Activated CD8-positive, alpha-beta memory T cell treated with anti-CD3 and anti-CD28 coated beads, Interleukin-2, amount 50 U/mL, for 48 hours (primary cell): ENCODE measurements at places on chromosomes 12 and 14.

DNA sequence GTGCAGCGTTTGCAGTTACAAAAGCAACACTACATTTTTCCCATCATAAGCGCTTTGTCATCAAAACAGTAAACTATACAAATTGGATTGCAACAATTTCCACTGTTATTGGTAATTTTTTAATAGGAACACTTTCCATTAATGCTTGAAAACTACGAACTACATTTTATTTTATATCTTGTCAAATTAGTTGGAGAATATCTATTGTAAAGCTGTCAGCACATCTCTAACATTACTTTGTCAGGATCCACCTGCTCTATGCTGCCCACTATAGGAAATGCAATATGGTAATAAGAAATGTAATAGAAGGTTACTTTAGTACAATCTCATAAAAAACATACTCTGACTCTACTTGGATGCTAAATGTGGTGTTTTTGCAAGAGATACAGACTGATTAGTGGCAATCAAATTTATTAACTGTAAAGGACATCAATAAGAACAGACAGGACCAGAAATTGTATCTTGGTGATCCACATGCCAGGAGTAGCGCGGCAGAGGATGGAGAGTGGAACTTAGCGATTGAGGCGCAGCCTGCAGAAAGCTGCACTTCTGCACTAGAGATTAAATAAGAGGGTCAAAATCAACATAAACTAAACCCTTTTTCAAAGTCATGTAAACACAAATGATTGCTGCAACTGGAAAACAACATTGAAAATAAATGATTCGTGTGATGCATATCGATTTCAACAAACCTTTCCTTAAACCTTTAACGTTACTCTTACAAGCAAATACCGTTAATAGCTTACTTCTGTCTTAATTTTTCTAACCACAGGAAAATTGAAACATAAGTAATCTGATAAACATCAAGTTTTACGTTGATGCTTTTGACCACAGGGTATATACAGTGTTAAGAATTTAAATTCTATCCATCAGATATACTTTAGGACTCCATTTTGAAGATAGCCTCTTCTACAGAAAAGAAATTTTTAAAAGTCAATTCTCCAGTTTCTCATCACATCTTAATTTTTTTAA is 3.6 kb upstream of the ARID2 start:
- no peak for DNase-seq

GRCh38 chr14:33163109-33163508 is 224.4 kb downstream of the NPAS3 start:
- no peak for DNase-seq

- DNase-seq = peak; percentile 86
Observed at GRCh38 chr14:60247994-60248696, 876 bp upstream of the PPM1A start.

- no peak for DNase-seq
Observed at GRCh38 chr12:92876496-92876895, 52.6 kb downstream of the EEA1 start.

GRCh38 chr12:53676656-53677015 is 753 bp upstream of the ATP5MC2 start:
- peak; percentile 74 for DNase-seq

DNA sequence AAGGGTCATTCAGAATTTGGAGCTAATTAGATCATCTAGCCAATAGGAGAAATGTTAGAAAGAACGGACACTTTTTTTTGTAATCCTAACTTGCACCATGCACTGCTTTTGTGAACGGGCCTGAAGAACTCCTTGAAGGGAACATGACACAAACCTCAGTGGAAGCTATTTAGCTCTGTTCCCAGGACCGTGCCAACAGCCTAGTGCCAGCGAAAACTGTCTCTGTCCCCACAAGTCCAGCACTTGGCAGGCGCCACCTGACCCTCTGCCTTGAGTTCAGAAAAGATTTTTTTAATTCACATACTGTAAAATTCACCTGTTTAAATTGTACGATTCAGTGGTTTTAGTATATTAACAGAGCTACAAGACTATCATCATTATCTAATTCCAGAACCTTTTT is 31.3 kb upstream of the KCNA5 start:
- no peak for DNase-seq

DNA sequence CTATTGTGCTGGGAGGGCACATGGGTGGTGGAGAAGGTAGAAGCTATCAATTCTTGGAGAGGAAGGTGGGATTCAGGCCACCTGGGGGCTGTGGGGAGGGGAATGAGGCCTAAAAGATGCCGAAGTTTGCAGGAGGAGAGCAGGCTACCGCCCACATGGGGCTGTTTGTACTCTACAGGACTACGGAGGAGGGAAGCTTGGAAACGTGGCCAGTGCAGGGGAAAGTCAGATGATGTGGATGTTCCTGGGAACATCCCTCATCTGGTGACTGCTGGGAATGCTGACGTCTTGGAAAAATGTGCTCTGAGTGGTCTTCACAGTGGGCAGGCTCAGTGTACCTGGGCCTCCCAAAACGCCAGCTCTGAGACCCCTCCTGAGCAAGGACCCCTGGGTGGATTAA is 78.5 kb downstream of the TNFAIP2 start:
- no peak for DNase-seq

- DNase-seq = no peak
Observed at GRCh38 chr12:89379839-89380467, 27.7 kb upstream of the DUSP6 start.

DNA sequence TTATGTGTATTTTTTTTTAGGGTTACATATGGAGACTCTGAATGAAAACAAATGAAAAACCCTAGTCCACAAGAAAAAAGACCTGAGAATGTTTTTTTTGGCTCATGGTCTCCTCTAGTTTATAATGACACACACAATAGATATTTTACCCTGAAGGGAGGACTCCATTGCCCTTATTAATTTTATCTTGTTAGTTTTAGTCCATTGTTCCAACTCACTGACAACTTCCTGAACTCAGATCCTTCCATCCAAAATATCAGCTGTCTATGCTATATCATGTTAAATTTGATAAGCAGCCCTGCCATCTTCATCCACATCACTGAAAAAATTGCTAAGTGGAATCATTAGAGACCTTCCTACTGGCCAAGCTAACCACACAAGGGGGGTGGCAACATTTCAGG is 232.1 kb downstream of the MON2 start:
- no peak for DNase-seq

DNA sequence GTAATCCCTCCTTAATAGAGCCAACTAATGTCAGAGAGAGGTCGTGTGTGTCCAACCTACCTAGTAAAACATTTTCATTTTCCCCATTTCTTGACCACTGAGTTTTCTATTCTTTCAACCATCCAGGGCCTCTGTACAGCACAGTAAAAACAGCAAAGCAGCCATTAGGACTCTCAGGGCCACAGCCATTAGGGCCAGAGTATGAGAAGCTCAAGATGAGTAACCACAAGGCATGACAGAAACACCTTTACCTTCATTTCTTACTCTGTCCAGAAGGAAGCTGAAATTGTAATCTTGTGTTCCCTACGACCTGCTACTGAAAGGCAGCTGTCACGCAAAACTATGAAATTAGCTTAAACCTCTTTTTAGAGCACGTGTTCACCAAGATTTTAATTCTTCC is 2.3 kb downstream of the SPPL3 start:
- no peak for DNase-seq

- DNase-seq = no peak
Observed at GRCh38 chr12:12157424-12157823, 86.7 kb downstream of the BCL2L14 start.

GRCh38 chr14:53209370-53209769 is 56.2 kb upstream of the DDHD1 start:
- DNase-seq = no peak

DNA sequence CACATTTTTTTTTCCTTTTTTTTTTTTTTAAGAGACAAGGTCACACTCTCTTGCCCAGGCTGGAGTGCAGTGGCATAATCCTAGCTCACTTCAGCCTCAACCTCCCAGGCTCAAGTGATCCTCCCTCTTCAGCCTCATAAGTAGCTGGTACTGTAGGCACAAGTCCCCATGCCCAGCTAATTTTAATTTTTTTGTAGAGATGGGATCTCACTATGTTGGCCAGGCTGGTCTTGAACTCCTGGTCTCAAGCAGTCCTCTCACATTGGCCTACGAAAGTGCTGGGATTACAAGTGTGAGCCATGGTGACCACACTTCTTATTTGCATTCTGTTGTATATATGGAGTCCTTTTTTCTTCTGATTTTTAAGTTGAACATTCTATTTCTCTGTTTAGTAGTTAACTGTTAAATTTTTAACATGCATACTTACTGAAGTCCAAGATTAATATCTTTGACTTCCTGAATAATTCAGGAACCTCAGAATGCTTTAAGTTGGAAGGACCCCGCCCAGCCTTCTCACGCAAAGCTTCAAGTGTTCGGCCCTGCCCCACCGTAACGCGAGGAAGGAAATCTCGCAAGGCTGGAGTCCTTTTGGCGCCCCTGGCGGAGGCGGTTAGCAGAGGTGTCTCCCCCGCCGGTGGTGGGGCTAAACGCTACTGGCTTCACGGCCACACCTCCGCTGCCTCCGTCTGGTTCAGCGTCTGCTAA is 21.6 kb downstream of the SPATS2 start:
- peak; percentile 76 for DNase-seq

DNA sequence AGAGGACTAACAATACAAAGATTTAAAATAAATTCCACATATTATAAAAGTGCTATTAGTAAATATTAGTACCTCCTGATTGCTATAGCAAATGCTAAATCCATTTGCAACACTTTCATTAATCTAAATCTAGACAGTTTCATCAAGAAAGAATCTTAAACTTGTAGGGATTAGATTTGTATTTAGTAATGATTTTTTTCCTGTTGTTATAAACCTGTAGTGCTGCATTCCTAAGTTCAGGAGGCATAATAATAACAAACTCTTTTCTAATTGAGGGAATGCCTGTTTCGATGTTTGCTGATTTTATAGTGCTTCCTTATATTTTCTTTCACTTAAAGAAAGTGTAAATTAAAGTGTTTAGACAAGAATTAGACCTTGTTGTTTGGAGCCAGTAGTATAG is 166.1 kb downstream of the FOXA1 start:
- no peak for DNase-seq

DNA sequence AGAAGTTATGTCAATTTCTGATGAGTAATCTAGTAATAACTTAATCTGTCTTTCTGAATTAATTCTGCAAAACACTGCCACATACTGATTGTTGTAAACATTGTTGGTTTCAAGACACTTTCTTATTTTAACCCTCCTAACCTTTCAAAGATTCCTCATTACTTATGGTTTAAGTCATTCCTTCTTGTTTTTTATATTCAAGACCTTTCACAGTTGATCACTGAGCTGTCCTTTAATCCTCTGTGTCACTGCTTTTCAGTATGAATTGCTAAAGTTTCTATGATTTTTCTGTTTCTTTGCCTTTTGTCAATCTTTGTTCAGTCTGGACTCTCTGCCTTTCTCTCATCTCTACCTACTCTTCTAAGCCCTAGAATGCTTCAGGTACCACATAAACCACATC is 164.7 kb downstream of the RAD51B start:
- DNase-seq = no peak

- DNase-seq = no peak
Observed at GRCh38 chr12:116207274-116207673, 70.2 kb downstream of the MED13L start.

DNA sequence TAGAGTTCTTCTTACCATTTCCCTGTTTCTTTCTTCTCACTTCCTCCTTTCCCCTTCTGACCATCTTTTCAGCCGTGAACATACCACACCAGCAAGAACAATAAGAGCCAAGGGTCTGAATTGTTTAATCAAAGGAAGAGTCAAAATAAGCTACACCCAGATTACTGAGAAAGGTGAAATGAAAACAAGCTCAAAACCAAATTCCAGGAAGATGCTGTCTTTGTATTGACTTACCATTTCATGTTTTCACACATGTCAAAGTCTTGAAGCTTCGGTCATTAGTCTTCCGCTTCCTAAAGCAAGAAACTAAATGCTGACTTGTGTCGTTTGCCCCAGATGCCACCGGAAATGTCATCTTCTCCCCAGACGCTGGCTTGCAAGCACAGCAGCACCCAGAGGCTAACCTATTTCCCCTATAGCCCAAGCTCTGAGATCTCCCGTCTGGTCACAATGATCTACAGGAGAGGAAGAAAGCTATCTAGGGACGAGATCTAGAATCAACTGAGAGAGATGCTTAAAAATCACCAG is 136.5 kb upstream of the AMIGO2 start:
- DNase-seq = peak; percentile 78

- DNase-seq = no peak
Observed at GRCh38 chr12:116456330-116457082, 102.7 kb upstream of the MAP1LC3B2 start.

GRCh38 chr14:51933191-51933590 is 56.2 kb upstream of the RTRAF start:
- DNase-seq = no peak

- no peak for DNase-seq
Observed at GRCh38 chr14:106848330-106849121, 1322.1 kb downstream of the TMEM121 start.

GRCh38 chr12:86015026-86015425 is 140.9 kb downstream of the NTS start:
- no peak for DNase-seq

DNA sequence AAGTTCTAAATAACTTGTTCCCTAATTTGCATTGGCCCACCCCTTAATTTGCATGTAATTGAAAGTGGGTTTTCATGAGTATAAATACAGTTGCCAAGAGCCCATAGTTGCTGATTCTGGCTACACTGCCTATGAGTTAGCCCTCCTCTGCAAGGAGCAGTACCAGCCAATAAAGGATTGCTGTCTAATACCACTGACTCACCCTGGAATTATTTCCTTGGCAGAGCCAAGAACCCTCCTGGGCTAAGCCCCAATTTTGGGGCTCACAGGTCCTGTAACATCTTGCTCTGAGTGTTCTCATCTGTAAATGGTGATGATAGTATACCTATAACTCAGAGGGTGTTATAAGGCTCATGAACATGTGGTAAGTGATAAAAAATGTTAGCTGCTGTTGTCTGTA is 6.8 kb downstream of the TTC8 start:
- no peak for DNase-seq

GRCh38 chr14:59276235-59276634 is 87.8 kb downstream of the DAAM1 start:
- DNase-seq = no peak

DNA sequence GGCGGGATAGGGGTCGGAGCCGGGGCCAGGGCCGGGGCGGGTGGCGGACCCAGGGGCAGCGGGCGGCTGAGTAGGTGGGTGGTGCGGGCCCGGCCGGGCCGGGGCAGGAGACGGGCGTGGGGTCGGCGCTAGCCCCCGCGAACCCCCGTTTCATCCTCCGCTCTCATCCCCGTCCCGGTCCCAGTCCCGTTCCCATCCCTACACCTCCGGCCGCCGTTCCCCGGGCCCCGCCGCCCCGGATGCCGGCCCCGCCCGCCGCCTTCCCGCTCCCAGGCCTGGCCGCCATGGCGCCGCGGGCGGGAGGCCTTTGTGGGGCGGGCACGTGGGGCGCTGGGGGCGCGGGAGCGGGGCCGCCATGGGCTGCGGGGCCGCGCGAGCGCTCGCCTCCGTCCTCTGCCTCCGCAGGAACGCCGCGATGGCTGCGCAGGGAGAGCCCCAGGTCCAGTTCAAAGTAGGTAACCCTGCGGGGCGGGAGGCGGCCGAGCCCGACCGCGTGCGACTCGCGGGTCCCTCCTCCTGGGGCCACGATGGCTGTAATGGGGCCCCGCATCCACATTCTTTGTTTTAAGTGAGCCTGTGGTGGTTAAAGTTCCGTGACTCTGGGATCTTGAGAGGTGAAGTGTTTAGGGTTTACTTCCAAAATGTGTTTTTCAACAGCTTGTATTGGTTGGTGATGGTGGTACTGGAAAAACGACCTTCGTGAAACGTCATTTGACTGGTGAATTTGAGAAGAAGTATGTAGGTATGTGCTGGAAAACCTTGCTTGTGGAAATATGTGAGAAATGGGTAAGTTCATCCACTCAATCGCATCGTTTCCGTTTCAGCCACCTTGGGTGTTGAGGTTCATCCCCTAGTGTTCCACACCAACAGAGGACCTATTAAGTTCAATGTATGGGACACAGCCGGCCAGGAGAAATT is 572 bp downstream of the RAN start:
- DNase-seq = peak; percentile 78
